NCI-H1694 (cell line): ENCODE measurements at places on chromosomes 6 and 20.

GRCh38 chr6:26284537-26285142, 80.4 kb upstream of the BTN3A2 start:
- DNase-seq = no peak

- peak; percentile 22 for DNase-seq
Measured at GRCh38 chr20:18739751-18740166, 73.8 kb upstream of the SCP2D1 start.

DNA sequence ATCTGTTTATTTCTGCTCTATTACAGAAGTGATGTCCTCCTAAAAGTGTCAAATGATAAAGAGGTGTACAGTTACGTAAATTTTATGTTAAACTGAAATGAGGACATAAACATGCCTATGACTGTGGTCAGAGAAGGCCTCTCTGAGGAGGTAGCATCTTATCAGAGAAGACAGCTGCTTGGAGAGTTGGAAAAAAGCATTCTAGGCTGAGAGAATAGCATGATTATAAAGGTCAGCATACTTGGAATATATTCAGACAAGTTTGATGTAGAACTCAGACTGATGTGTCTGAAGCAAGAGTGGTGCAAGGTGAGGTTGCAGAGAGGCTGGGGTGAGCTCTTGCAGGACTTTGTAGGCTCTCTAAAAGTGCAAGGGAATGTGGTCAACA, 3.1 kb upstream of the PCNA start:
- DNase-seq = no peak

GRCh38 chr20:51017251-51017650, 5.7 kb downstream of the KCNG1 start:
- DNase-seq = no peak

GRCh38 chr6:166726201-166726600, 99.2 kb upstream of the RPS6KA2 start:
- no peak for DNase-seq

- no peak for DNase-seq
Measured at GRCh38 chr6:14354919-14355572, 237.5 kb downstream of the CD83 start.

GRCh38 chr20:48075591-48076174, 290.4 kb upstream of the SULF2 start:
- DNase-seq = no peak

DNA sequence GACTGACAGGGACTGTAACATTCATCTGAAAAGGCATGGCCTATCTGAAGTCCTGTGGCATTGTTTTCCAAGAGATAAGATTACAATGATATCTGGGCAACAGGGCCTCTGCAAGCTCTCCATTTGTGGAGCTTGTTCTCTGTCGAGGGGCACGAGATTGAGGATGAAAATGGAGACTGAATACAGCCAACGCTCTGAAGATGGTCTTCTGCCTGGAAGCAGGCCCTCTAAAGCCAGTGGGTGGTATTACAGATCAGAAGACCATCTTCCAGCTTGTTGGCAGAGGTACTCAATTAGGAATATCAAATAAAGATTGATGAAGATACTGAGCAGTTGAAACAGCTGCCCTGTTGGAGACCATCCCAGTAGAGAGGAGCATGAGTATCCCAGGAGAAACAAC, 288.2 kb downstream of the CENPW start:
- DNase-seq = no peak

DNA sequence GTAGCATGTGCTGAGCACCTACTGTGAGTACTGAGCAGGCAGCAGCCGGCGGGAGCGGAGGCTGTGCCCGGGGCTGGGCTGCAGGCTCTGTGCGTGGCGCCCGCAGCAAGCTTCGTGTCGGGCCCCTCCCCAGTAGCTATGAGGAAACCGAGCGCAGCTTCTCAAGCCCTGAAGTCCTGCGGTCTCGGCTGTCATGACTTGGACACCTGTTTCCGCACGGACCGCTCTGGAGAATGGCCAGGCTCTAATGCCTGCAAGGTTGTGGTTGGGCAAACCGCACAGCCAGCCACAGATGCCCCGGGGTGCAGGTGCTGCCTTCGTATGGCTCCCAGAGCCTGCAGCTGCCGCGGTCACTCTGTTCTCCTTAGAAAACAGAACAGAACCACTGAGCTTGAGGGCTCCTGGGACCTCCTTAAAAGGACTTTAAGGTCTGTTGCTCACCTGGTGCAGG, 33.7 kb downstream of the PYGB start:
- DNase-seq = no peak

GRCh38 chr20:34717230-34718095, 13.3 kb downstream of the TP53INP2 start:
- DNase-seq = no peak

- no peak for DNase-seq
Measured at GRCh38 chr6:99309557-99309956, 39.9 kb downstream of the FAXC start.

DNA sequence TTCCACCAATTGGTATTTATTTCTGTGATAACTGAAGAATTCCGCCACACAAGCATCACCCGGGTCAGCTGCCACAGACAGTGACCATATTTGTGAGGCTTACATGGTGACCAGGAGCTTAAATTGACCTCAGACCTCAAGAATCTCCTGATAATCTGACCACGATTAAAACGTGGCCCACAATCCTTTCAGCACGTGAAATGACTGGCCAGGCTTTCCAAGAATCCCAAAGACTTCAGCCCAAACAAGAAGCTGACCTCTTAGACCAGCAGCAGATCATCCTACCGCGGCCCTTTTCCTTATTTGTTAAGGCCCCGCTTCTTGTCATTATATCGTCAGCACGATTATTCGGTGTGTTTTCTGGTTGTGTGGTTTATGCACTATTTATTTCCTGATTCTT, 45.6 kb upstream of the CD93 start:
- DNase-seq = no peak

GRCh38 chr6:43488667-43489276, 11.4 kb downstream of the TJAP1 start:
- DNase-seq = no peak

- no peak for DNase-seq
Measured at GRCh38 chr6:170137176-170137891, 153.5 kb downstream of the DLL1 start.

GRCh38 chr20:15571056-15571455, 1002.2 kb downstream of the KIF16B start:
- DNase-seq = no peak

GRCh38 chr20:25081065-25081729, 744 bp downstream of the VSX1 start:
- DNase-seq = no peak

DNA sequence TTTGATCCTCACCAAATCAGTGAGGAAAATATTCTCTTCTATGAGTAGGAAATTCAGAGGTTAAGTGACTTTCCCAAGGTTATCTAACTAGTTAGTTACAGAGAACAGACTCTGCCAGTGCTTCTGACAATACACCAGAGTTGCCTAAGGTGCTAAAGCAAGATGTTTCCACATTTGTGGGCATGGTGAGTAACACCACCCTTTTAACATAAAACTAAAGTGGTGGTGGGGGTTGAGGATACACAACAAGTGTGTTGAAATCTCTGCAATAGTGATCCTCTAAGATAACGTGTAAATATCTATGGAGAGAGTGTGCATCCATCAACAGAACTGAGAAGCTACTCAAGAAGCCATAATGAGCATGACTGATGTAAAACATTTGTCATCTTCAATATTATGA, 11.7 kb downstream of the VNN2 start:
- DNase-seq = no peak

GRCh38 chr6:66190858-66191257, 483.8 kb upstream of the EYS start:
- DNase-seq = no peak

GRCh38 chr6:169164451-169164850, 89.2 kb downstream of the THBS2 start:
- no peak for DNase-seq

GRCh38 chr20:57540890-57541580, 16.1 kb upstream of the CTCFL start:
- DNase-seq = no peak

- no peak for DNase-seq
Measured at GRCh38 chr6:122400121-122400450, 634 bp downstream of the HSF2 start.

DNA sequence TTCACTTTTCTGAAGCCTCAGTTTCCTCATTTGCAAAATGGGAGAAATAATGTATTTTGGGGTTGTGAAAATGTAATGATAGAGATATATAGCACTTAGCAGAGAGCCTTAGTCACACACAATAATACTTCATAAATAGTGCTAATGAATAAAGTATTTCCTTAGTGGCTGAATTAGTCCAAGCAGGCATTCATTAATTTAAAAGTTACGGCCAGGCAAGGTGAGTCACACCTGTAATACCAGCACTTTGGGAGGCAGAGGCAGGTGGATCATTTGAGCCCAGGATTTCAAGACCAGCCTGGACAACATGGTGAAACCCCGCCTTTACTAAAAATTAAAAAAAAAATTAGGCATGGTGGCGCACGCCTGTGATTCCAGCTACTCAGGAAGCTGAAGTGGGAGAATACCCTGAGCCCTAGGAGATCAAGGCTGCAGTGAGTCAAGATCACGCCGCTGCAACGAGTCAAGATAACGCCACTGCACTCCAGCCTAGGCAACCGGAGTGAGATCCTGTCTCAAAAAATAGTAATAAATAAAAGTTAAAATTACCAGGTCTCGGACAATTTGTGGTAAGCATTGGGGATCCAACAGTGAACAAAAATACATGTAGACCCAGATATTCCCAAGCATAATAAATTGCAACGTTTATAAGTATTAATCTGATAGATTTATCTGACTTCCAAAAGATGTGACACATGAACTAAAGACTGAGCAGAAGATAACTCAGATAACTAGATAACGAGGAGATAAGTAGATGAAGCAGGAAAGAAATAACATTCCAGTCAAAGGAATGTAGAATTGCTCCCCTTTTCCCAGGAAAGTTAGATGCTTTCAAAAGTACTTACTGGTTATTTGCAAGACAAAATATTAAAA, 2.1 kb upstream of the IBTK start:
- no peak for DNase-seq

DNA sequence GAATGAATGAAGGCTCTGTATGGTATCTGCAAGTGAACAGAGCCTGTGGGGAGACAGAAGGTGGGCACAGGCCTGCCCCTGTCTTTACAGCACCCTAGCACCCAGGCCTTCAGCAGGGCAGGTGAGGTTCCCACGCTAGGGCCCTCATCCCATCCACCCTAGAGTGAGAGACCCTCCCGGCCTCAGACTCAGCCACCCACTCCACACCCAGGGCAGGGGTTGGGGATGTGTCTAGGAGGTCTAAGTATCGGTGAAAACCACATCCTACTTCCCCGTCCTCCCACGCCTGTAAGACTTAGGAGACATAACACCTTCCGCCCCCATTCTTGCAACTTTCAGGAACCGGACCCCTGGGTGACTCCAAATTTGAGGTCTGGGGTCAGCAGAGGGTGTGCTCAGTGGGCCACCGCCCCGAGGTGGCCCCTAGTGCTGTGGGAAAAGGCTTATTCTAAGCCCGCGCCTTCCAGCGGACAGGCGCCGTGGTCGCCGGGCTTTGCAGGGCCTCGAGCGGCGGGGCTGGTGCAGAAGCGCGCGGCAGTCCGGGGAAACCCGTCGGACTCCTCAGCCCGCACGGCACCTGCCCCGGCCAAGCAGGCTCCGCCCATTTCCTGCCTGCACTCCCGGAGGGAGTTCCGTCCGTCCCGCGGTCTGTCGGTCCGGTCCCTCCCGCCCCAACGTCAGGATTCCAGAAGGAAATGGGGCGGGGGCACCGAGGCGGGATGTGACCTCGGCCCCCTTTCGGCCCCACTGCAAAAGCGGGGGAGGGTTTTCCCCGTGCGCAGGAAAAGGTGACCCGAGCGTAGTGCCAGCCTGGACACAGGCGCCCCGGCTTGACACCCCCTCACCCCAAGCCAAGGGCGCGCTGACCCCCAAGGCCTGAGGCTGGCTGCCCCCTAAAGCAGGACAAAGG, 868 bp downstream of the SAMD10 start:
- no peak for DNase-seq

DNA sequence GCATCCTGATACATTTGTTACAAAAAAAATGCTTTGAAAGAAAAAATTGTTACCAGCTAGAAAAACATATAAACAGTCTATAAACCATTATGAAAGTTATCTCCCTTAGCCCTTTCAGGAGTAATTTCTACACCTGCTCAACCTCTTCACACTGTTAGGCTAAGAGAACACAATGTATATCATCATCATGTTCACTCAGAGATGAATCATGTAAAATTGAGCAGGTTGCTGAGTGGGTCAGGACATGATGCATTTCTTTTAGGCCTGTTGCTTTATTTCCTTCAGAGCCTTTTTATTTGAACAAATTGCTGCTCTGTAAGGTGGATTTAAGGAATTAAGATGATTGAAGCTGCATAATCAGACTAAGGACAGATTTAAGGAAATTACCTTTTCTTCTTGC, 531.3 kb upstream of the MAN1A1 start:
- DNase-seq = no peak

DNA sequence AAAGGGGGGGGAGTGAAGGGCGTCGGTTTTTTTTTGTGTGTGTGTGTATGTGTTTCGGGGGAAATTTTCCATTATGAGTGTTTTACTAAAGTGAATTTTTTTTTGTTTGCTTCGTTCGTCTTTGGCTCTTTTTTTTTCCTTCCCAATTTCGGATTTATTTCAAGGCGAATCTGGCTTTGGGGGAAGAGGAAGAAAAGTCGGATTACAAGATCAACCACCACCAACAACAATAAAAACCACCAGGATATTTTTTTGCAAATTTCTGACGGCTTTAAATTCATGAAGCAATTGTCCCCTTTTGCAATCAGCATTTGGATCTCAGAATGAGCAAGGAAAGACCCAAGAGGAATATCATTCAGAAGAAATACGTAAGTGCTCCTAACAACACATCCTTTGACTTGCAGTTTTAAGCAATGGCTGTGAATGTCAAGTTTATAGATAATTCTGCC, 372 bp downstream of the JARID2 start:
- no peak for DNase-seq

- DNase-seq = no peak
Measured at GRCh38 chr6:155100591-155100990, 105.5 kb downstream of the TIAM2 start.

GRCh38 chr6:154403788-154404187, 47.2 kb upstream of the IPCEF1 start:
- no peak for DNase-seq

DNA sequence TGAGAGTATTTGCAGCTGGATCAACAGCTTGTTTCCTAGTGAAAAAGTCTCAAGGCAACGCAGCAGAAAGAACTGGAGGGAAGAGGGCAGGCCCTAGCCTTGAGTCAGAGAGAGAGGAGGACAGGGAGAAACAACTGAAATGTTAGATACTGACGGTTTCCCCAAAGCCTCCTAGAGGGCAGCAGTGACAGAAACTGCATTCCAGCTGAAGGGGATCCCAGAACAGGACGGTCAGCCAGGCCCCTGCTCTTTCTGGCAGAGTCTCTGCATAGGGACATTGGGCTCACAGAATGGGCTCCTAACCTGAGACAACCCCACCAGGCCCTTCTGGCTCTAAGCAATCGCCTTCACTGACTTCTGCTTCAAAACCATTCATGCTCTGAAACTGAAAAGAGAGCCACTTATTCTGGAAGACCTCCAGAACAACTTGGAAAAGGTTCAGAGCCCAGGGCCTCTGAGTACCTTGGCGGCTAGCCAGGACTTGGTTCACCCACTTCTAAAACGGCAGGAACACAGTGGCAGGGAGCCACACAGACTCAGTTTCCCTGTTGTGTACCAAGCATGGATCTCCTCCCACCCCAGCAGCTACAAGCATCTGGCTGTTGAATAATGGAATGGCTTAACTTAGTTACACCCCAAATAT, 72.9 kb downstream of the PSMB1 start:
- no peak for DNase-seq

- no peak for DNase-seq
Measured at GRCh38 chr6:30167101-30167500, 3.8 kb downstream of the TRIM15 start.
